Right lung (tissue), 10 donors: ENCODE measurements at places on chromosomes 4 and X. TPM values are rescaled to one million over a fixed set of nuclear protein-coding genes. Genes with fewer than 3 reads are reported as not detected.

GRCh38 chr4:17932041-17932440 lies 89.5 kb downstream of the LCORL start:
- no peak for DNase-seq

GRCh38 chr4:80340036-80340435 lies 4.5 kb downstream of the CFAP299 start:
- DNase-seq: no peak

- no peak for DNase-seq
Observed at GRCh38 chrX:150548684-150549083, 19.7 kb upstream of the MTM1 start.

DNA sequence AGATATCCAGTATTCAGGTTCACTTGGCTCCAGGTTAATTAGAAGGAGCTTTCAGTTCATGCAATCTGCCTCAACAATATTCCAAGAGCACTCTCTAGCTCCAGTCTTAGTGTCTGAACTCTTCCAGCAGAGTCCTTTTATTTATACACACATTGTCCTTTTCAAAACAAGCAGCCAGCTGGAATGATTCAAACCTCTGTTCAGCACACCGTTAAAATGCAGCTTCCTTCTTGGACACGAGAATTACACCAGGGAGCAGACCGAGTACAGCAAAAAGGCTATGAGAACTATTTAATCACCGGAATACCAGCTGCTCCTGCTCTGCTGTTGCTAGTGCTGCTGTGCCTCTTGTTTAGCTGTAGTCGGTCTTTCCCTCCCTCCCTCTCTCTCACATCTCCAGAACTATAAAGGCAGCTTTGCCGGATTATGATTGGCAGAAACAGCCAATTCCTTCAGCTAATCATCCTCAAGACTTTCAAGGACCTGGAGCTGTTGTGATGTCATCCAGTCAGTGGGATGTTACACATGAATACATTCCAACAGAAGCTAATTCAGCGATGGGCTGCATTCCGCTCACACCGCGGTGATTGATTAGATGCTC lies at the start of gene NDST4:
Gene NDST4, minus strand, starts transcription at position 115 of the 601 bp plus-strand sequence. CDS start 36,584 bp downstream, outside the sequence.
- peak; percentile 28 for DNase-seq

DNA sequence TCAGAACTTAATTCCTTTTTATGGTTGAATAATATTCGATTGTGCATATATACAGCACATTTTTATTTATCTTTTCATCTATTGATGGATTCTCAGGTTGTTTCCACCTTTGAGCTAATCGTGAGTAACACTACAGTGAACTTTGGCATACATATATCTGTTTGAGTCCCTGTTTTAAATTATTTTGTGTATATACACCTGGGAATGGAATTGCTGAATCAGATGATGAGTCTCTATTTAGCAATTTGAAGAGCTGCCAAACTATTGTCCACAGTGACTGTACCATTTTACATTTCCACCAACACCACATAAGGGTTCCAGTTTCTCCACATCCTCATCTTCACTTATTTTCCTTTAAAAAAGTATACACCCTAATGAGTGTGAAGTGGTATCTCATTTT lies 166.2 kb upstream of the FGF13 start:
- DNase-seq: no peak

GRCh38 chr4:14338585-14339265 lies 663.6 kb upstream of the CPEB2 start:
- no peak for DNase-seq

- DNase-seq: no peak
Observed at GRCh38 chrX:41491267-41492004, 44.3 kb downstream of the NYX start.

- no peak for DNase-seq
Observed at GRCh38 chrX:11151799-11152559, 40.8 kb downstream of the HCCS start.

- no peak for DNase-seq
Observed at GRCh38 chr4:154720123-154720522, 23.7 kb upstream of the LRAT start.

DNA sequence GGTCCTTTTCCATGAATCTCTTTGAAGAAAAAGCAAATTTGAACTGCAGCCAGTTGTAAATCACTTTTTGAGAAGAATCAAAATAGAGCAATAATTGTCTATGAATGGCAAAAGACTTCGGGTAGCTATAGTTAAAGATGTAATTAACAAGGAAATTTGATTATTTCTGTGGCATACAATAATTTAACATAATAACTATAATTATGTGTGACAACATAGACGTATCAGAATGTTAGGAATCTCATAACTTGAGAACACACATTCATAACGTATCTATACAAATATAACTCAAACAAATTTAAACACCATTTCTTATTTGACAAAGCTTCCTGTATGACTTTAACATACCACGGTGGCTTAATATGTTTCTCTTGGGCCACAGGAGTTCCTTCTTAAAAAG lies 36.0 kb upstream of the NSG1 start:
- no peak for DNase-seq

DNA sequence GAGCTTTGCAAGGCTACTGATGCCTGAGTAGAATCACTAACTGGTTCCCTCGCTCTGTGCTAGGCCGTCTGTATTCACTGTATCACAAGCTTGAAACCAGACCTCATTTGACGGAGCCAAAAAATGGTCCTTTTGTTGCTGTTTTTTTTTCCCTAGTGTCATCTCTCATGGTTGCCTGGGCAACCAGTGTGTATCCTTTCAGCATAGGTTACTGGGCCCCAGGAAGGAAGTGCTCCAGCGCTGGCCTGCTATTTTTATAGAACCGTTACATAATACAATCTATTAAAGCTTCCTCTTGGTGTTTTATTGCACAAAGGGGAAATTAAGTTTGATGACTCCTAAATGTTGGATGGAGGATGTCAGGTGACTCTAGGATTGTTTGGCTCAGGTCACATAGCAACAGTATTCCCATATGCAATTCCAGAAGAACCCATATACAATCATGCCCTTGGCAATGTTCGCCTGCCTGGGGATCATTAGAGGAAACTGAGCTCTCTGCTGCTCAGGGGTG lies 220.4 kb downstream of the SPRY1 start:
- DNase-seq: peak; percentile 51

- no peak for DNase-seq
Observed at GRCh38 chrX:17814557-17814956, 46.5 kb downstream of the RAI2 start.

GRCh38 chr4:175369087-175369486 lies 443.0 kb downstream of the GPM6A start:
- no peak for DNase-seq

GRCh38 chr4:105637408-105638176 lies 70.9 kb downstream of the INTS12 start:
- peak; percentile 77 for DNase-seq

DNA sequence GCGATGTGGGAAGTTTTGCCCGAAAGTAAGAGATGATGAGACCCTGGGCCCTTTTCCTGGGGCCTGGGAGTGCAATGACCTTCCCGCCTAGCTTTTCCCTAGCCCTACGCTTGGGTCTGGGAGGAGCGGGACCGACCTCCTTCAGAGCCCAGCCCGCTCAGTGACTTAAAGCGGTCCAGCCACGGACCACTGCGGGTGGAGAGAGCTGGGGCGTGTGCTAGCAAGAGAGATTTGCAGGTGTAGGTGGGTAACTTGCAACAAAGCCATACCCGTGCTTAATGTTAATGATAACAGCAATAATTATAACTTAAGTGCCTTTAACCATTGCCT lies 503 bp upstream of the PDE5A start:
- no peak for DNase-seq

DNA sequence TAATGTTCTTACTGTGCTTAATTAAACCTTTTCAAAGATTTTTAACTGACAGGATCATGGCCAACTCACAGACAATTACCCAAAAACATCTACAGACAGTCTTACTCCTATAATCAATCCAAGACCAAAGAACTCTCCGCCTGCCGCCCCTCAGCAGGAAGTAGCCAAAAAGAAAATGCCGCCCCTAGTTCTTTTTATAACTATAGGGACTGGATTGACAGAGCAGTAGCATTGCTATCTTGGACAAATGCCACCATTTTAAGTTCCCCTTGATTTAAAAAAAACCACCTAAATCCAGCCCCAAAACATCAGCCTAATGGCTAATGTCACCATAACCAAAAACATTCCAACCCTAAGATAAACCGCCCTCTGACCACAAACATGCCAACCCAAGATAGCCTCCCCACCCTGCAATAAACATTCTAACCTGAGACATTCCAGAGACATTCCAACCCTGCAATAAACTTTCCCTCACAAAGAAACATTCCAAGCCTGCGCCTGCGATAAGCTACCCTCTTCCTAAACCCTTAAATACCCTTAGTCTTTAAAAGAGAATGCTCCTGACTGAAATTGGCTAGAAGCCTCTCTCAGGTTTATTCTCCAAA lies 77.0 kb downstream of the COQ2 start:
- DNase-seq: no peak

DNA sequence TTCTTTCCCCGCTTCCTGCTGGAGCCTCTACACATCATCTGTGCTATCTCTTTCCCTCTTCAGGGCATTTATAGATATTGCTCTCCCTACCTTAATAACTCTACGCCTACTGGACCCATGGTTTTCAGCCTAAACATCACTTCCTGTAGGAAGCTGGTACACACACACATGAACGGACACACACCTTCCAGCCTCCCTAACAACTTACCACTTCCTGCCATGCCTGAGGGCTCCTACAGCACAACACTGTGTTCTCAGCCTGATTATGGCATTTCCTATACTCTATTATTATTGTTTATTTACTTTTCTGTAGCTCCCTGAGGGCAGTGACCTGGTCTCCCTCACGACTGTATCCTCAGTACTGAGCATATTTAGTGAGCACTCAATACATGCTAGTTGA lies 163.6 kb upstream of the MAP3K15 start:
- no peak for DNase-seq

- no peak for DNase-seq
Observed at GRCh38 chrX:114201622-114202021, 382.3 kb upstream of the HTR2C start.

DNA sequence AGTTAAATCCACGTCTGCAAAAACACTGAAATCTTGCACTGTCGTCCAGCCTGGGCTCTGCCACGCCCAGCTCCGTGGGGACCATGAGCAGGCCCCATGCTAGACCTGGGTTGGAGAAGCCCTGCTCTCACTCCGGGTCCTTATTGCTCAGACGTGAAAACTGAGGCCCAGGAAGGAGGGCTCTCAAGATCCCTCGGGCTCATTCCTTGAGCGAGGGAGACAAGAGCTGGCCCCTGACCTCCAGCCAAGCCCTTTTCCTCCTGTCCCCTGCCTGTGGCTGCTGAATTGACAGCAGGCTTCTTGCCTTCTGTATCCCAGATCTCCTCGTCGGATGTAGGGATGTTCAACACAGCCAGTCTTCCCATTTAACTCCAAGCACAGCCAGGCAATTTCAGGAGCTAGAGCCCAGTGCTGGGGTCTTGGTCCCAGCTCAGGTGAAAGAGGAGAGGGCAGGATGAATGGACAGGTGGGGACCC lies 109.5 kb downstream of the CPZ start:
- DNase-seq: no peak

DNA sequence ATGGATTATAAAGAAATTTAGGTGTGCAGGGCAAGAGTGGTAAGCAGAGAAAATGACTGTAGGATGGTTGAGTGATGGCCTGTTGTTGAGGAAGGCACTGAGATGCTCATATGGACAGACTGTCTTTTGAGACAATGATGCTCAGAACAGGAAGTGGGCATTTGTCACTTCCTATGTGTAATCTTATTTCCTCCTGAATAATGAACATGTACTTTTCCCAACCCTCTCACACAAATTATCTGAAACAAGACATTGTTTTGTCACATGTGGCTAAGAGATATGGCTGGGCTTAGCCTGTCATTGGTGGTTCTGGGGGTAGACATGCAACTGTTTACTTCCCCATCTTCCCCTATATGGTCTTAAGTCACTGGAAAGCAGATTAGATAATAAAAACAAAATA lies 240.5 kb downstream of the CFAP47 start:
- no peak for DNase-seq

DNA sequence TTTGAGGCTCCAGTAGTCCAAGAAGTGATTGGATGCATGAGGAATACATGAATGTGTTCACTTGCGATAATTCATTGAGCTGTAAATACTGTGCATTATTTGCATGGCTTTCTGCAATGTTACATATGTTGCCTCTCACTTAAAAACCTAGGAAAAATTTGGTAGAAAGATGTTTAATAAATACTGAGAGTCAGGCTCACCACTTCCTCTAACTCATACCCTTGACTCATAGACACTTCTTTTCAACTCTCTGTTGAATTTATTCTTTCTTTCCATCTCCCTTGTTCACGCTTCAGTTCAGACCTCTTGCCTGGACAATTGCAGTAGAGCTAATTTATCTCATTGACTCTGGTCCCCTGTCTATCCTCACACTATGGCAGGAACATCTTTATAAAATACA lies 35.8 kb upstream of the LEF1 start:
- no peak for DNase-seq

DNA sequence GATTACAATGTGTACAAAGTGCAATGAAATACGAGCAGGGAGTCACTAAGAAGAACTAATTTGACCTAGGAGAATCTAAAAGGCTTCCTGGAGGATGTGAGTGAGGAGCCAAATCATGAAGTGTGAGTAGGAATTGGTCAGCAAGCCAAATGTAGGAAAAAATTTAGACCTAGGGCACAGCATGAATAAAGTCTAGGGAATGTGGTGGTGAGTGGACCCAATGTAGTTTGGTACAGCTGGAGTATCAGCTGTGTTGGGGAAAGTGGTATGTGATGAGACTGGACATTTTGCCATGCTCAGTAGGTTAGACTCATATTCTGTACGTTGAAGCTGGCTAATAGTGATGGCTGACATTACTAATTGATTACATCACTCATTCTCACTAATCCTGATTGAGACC lies 191.0 kb downstream of the AFF2 start:
- DNase-seq: no peak

GRCh38 chr4:108109997-108110416 lies 58.7 kb downstream of the LEF1 start:
- DNase-seq: no peak

DNA sequence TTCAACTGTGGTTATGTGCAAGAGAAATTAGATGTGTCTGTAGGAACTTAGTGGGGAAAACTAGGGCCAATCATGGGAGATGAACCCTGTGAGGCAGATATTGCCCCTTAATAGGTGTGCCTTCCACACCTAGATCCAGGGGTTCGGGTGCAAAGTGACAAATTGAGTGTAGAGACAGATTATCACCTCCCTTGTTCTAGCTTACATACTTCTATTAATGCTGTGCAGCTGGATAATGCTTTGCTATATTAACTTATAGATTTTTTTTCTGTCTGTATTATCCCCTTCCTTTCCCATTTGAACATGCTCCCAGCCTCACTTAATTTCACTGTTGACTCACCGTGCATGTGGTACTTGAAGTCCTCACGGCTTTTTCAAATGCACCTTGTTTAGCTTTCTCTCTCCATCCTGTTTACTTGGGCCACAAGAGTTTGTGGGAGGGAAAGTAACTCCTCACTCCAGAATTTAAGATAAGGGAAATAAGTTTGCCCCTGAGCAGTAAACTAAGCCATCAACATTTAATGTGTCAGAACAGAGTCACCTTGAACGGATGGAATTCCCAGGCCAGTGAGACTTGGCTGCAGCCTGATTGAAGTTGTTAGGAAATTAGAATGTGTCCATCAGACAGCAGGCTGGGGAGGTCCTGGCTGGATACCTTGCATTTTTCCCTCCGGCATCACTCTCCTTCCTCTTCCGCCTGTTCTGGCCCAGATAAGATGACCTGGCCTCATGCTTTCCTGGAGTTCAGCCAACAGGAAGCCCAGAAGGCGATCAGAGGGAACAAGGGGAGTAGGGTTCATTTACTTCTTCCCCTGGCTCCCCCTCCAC lies 478.4 kb downstream of the BCOR start:
- DNase-seq: no peak

GPC4 gene
- polyA plus RNA-seq: 54.8 TPM

PRRG3 gene
- polyA plus RNA-seq: 14.4 TPM

POLN gene
- 3.7 TPM for polyA plus RNA-seq

FHDC1 gene
- 8.9 TPM for polyA plus RNA-seq

BRS3 gene
- polyA plus RNA-seq: not detected

MAGEA4 gene
- polyA plus RNA-seq: not detected

RENBP gene
- 6.3 TPM for polyA plus RNA-seq

VCX3A gene
- polyA plus RNA-seq: not detected
